ENCODE measurements at places on chromosomes 13 and 19.

DNA sequence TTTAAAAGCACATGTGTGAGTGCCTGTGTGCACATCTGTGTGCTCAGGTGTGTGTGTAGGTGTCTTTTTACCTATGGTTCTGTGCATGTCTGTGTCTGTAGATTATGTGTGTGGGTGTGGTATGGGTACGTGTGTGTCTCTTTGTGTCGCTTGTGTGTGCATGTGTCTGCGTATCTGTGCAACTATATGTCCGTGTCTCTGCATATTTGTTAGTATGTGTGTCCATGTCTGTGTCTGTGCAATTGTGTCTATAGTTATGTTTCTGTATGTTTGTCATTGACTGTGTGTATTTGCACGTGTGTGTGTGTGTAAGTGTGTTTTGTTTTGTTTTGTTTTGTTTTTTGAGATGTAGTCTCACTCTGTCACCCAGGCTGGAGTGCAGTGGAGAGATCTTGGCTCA lies 7.3 kb upstream of the KCTD15 start:
- DNase-seq, result no peak

- no peak for DNase-seq
Observed at GRCh38 chr13:110166598-110166997, 140.4 kb downstream of the COL4A1 start.

DNA sequence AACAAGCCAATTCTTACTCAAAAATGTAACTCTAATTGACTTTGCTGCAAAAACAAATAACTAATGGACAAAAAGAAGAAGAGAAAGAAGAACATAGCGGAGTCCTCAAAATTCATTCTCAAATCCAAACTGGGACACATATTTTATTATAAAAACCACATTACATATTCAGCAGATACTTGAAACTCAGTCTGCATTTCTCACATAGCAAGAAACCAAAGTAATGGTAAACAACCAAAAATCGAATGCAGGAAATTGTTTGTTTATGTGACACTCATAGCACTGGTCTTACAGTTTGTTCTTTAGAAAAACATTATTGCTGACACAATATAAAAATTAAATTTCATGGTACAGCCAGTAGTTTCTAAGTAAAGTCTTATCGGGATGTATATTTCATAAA lies 789.8 kb downstream of the SLITRK6 start:
- no peak for DNase-seq

GRCh38 chr13:58239774-58240268 lies 608.3 kb downstream of the PCDH17 start:
- no peak for DNase-seq

GRCh38 chr19:32464279-32464678 lies 58.7 kb downstream of the DPY19L3 start:
- peak; percentile 17 for DNase-seq

GRCh38 chr19:41927497-41928192 lies 604 bp downstream of the ERFL start:
- DNase-seq, result no peak

- DNase-seq, result no peak
Observed at GRCh38 chr13:93098972-93099371, 127.6 kb upstream of the GPC6 start.

- DNase-seq, result no peak
Observed at GRCh38 chr13:95049772-95050171, 251.5 kb downstream of the ABCC4 start.

DNA sequence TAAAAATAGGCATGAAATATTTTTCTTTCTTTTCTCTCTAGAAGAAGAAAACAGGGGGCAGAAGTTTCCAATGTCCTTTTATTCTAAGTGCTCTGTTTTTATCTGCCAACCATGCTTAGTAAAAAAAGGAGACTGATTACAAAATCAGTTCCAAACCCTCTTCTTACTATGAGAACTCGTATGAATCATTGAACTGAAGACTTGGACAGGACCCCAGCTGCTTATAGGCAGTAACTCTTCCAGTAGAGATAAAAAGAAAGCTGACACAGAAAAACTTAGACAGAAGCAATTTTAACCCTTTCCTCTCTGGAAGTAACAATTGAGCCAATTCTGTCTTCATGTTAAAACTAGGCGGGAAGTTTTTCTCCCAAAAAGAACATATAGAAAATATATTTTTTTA lies 24.5 kb upstream of the FREM2 start:
- DNase-seq, result no peak

DNA sequence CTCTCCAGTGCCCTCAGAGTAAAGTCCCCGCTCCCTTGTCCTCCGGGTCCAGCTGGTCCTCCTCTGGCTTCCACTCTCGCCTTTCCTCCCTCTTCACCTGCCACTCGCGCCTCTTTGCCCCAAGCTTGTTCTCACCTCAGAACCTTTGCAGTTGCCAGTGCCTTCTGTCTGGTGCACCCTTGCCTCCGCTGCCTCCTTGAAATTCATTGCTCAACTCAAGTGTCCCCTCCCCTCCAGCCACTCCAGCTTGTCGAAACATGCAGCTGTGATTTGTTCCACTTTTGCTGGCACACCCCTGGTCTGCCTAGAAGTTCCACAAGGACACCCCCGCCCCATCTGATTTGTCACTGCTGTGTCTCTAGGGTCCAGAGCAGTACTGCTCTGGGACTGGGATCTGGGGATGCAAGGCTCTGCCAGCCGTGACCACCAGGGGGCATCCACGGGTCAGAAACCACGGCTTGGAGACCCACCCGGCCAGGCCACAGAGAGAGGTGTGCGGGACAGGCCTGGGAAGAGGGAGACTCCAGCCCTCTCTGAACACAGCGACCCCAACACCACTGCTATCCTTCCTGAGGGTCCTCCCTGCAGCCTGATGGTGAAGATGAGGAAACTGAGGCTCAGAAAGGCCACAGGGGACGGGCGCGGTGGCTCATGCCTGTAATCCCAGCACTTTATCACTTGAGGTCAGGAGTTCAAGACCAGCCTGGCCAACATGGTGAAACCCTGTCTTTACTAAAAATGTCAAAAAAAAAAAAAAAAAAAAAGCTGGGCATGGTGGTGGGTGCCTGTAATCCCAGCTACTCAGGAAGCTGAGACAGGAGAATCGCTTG lies 49.9 kb downstream of the AP1M1 start:
- DNase-seq, result peak; percentile 73

GRCh38 chr19:44553478-44554171 lies 24.1 kb upstream of the CEACAM20 start:
- DNase-seq, result peak; percentile 49

- no peak for DNase-seq
Observed at GRCh38 chr13:66578305-66578704, 651.8 kb downstream of the PCDH9 start.

DNA sequence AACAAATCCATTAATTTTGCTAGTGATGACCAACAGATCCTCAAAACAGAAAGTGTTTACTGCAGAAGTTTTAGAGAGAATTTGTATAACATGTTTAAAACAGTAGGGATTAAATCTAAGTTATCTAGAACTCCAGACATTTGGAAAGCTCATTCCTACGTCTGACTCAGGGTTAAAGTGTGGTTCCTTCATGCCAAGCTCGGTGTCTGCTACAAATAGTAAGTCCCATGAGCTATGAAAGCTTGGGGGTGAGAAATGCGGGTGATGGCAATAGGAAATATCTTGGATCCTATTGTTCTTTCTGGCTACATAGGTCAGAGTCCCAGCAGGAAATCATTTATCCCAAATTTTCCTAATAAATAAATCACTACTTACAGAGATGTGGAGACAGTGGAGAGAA lies 867.1 kb downstream of the UQCRFS1 start:
- no peak for DNase-seq

GRCh38 chr19:55526216-55527196 lies 10.4 kb downstream of the SBK2 start:
- peak; percentile 45 for DNase-seq

DNA sequence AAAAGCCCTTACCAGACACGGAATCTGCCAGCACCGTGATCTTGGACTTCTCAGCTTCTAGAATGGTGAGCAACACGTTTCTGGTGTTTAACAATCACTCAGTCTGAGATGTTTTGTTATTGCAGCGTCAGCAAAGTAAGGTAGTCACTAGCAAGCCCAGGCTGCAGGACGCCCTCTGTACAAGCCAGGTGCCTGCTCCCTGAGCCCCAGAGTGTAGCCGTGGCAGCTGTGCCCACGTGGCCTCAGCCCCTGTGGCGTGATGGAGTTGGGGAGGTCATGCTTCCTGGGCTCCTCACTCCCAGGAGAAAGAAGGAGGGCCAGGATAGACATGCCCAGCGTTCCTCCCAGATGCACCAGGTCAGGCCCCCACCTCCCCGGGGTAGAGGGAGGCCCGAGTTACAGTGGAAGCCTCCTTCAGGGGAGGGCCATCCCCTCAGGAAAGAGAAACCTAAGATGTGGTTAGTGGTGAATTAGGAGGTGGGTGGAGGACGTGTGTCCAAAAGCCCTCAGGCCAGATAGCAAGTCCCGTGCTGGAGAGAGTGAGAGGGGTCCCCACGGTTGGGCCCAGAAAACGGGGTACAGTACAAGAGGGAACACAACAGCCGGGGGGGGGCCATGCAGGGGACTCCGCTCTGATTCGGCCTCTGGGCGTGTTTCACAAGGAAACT lies 169.6 kb upstream of the SOX1 start:
- DNase-seq, result no peak

GRCh38 chr13:98033277-98034247 lies 80.1 kb downstream of the IPO5 start:
- peak; percentile 47 for DNase-seq

- no peak for DNase-seq
Observed at GRCh38 chr13:48319531-48320398, 16.2 kb downstream of the RB1 start.

GRCh38 chr19:44948237-44948636 lies 2.4 kb downstream of the APOC2 start:
- DNase-seq, result no peak

GRCh38 chr19:7006135-7006704 lies 15.0 kb downstream of the MBD3L2B start:
- DNase-seq, result no peak

DNA sequence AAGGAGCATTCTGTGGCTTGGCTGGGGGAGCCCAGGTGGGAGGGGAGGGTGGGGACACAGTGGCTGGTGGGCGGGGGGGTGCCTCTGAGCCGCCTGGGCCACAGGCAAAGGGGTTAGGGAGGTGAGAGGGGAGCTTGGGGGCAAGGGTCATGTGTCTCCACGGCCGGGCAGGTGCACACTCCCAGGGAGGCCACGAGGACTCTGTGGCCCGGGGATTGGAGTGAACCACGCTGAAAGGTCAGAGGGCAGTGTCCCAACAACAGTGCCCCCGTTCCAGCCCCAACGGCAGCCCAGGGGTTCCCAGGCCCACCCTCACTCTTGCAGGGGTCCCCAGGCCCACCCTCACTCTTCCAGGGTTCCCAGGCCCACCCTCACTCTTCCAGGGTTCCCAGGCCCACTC lies 9.6 kb downstream of the C2CD4C start:
- no peak for DNase-seq

DNA sequence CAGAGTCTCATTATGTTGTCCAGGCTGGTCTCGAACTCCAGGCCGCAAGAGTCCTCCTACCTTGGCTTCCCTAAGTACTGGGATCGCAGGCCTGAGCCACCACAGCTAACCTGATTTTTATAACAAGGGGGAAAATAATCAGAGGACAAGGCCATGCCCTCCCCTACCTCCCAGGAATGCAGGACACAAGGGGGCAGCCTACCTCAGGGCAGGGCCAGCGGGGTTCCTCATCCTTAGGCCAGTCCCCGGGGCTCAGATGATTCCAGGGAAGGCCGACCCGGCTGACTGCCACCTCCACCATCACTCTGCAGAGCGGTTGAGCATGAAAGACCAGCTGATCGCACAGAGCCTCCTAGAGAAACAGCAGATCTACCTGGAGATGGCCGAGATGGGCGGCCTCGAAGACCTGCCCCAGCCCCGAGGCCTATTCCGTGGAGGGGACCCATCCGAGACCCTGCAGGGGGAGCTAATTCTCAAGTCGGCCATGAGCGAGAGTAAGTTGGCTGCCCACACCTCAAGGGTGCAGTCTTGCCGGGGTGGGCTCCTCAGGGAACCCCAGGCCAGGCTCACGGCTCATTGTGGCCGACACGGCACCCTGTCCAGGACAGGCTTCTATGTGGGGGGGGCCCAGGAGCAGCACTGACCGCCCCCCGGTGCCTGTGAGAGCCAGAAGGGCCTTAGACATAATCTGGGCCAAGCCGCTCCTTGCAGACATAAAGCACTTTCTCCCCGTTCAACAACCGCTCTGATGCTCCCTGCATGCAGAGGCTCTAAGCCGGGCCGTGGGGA lies 26.8 kb downstream of the PEX11G start:
- no peak for DNase-seq

DNA sequence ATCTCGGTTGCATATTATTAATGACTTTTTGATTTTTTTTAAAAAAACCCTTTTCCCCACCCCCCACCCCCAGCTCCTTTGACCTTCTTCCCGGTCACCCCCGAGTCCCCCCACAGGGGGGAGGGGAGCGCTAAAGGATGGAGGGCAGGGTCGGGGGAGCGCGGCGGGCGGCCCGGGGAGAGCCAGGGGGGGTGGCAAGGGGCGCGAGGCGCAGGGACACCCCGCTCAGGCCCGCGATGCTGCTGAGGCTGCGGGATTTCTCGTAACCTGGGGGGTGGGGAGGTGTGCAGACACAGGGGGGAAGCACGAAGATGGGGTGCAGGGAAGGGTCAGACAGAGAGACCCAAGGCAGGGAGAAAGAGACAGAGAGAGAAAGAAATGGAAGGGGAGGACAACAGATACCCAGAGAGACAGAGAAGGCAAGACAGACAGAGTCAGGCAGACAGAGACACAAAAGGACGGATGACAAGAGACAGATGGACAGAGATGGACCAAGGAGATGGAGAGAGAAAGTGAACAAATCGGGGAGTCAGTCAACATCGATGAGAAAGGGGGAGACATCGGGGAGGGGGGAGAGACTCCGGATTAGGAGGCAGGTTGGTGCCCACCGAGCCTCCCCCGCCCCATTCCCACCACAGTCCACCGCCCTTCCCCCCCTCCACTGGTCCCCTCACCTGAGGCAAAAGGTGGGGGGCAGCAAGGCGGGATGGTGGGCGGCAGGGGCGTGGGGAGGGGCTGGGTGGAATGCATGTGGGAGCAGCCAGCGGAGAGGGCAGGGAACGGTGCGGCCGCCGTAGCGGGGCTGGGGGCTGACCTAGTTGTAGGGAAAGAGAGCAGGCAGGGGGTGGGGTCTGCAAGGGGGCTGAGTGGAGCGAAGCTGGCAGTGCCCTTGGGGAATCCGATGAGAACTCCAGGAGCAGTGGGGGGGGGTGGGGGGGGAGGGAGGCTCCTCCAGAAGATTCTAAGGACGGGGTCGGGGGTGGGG lies 14.2 kb downstream of the KCNC3 start:
- no peak for DNase-seq

- DNase-seq, result no peak
Observed at GRCh38 chr13:91632086-91632485, 233.7 kb downstream of the GPC5 start.

GRCh38 chr19:28956961-28957360 lies 256.0 kb downstream of the UQCRFS1 start:
- no peak for DNase-seq

GRCh38 chr13:20192158-20192835 lies 441 bp downstream of the GJB2 start:
- no peak for DNase-seq

GRCh38 chr19:38786572-38787265 lies 2.3 kb upstream of the LGALS7B start:
- DNase-seq, result no peak

GRCh38 chr19:57560049-57560491 lies 407 bp upstream of the ZNF550 start:
- no peak for DNase-seq

- DNase-seq, result no peak
Observed at GRCh38 chr19:13860679-13861391, 16.1 kb upstream of the NANOS3 start.

GRCh38 chr19:48372904-48373303 lies 8.7 kb downstream of the SYNGR4 start:
- peak; percentile 8 for DNase-seq
